ENCODE measurements at places on chromosomes 5 and 9.

DNA sequence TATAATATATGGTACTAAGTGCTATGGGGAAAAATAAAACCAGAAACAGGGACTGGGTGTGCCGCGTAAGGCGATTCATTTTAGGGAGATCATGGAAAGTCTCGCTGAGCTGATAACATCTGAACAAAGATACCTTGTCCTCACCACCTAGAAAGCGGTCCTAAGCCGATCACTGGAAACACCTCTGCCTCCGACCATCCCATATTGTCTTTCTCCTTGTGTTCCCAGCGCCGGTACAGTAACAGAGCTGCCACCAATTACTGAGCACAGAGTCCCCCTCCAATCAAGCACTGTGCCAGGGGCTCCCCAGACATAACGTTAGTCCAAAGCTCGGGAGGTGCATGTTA is 704 bp downstream of the CCDC112 start:
- DNase-seq: no peak

DNA sequence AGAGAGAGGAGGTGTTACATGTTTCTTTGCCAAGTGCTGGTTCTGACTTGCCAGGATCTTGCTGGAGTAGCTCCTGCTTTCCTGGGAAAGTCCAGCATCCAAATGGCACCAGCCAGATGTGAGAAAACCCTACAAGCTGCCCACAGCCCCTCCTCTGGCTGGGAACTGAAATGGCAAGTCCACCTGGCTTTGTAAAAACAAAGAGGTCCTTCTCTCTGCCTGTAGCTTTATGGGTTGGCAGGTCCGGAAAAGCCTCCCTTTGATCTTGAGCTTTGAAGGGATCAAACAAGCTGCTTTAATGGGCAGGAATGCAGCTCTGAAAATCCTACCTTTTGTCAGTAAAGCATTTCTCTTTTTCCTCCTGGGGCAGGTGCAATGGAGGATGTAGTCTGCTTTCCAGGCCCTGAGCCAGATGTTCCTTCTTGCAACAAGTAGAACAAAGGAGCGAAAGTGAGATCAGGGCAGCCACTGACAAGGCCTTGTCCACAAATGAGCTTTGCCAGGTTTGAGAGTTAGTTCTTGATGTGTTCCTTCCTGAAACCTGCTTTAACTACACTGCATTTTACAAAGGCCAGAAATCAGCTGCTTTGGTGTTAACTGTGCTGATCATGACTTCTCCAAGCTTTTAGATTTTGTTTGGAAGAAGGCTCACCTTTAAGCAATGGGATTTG is 456.7 kb downstream of the ZNF608 start:
- no peak for DNase-seq

DNA sequence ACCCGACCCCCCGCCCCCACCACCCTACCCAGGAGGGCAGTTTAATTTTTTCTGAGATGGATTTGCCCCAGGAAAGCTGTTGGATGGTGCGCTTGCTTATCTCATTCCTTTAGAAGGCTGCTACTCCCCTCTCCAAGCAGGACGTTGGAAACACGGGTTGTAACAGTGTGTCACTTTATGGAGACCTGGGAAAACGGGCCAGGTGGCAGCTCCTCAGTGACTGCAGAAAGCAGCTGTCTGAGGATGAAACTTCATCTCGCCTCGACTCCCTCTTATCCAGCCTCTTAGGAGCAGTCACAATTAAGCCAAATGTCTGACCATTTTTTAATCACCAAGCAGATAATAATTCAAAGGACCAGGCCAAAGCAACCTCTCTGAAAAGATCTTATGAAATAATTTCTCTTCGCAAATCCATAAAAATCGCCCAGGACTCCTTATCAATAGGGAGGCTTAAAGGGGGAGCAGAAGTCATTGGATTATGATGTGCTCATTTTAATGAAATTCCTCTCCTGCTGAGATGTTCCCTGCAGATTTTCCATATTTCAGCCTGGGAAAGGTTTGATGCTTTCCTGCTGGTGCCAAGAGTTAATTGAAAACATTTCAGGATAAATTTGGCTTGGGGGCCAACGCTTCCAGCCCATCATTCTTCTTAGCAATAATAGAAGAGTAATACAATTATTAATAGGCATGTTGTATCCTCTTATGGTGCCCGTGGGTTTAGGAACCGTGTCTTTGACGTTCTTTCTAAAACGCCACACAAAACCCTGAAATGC is 26.0 kb downstream of the GAS1 start:
- no peak for DNase-seq

GRCh38 chr5:142685418-142686209 is at the start of gene FGF1:
FGF1 (minus strand) TSS chr5:142686090; CDS start chr5:142614127, 71,963 bp downstream.
- no peak for DNase-seq

- DNase-seq: no peak
These were observed 59.1 kb upstream of the CAMK4 start for GRCh38 chr5:111165058-111165457.

GRCh38 chr9:79300068-79300467 is 271.7 kb upstream of the TLE4 start:
- no peak for DNase-seq

DNA sequence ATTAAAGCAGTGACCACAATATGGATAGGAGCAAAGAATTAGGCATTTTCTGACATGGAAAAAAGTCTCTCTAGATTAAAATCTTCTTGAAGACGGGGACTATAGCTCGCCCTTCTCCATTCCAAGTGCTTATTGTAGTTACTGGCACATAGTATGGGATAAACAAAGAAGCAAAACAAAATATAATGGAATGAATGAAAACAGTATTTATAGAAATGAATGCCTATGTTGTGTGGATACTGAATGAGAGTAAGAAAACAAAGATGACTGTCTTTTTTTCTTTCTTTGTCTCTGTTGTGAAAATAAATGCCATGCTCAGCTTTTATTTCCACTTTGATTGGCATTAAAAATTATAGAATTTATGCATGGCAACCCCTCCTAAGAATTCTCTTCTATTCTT is 1414.3 kb upstream of the ACO1 start:
- DNase-seq: no peak

DNA sequence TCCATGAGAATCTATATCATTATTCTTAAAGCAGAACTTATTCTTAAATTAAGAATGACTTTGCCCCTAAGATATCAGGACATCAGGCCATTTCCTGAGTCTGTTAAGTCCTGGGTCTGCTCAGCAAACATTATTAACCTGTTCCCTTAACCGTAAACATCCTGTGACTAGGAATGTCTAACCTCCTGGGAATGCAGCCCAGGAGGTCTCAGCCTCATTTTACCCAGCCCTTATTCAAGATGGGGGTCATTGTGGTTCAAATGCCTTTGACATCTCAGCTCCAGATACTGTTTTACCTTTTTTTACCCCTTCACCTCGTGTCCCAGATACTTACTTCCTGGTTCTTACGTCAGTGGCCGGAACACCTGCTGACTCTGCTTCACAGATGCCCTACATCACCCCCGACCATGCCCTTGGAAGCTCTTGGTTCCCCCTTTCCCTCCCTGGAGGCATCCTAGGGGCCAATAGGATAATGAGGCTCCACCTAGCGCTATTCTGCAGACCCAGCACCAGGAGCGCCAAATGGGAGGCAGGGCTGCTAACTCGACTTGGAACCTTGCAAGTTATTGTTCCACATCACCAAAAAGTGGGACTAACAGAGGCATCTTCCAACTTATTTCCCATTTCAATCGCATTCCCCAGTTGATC is 182.5 kb downstream of the MED10 start:
- DNase-seq: no peak

GRCh38 chr9:76115396-76115795 is 224.9 kb downstream of the PCSK5 start:
- no peak for DNase-seq

DNA sequence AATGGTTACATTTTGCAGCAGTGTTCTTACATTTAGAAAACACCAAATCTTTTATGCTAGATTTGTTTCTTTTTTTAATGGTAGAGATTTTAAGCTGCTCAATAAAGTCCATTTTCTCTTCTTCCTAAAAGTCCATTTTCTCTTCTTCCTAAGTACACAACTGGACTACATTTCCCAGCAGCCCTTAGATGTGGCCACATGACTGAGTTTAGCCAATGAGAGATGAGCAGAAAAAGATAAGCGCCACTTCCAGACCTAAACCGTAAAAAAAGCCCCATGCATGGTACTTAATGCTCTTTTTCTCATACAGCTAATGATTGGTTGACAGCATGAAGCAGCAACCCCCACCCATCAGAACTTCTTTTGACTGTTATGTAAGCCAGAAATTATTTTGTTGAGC is 206.7 kb downstream of the FAM114A2 start:
- DNase-seq: no peak

DNA sequence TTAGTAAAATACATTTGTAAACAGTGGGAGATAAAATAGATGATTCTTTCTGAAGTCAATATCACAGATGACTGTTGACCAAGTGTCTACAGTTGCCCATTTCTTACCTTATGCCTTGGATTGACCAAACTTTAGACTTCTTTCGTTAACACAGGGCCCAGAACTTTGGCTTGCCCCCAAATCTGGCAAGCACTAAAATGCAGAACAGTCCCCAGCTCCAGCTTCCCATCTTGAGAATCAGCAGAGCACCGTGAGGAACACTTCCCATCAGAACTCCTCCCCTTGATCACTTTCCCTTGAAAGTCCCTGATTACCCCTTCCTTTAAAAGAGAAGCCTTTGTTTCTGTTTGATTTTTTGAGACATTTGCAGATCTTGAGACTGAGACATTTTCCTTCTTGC is 1039.9 kb downstream of the TLE1 start:
- DNase-seq: no peak

- no peak for DNase-seq
These were observed 121.2 kb downstream of the CEMIP2 start for GRCh38 chr9:71647094-71647591.

DNA sequence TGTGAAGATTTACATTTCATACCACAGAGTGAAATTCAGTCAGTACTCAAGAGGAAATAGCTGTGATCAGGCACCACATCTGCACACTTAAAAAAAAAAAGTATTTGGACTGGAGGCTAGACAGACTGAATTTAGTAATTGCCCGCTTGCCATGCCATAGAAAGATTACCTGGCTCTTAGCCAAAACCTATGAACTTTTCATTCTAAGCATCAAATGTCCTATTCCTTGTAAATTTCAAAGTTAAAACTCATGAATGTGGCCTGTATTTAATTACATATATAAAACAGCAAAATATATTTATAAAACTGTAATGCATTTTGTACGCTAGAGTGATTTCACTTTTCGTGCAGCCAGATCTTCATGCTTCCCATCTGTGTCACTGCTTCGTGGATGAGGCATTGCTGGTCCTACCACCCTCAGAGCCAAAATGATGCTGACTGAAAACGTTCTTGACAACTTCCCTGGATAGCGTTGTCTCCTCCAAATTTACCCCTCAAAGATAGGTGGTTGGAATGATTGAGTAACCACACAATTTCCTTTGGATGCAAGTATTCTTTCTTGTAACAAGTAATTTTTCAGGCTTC is 447.9 kb upstream of the SGCD start:
- no peak for DNase-seq

DNA sequence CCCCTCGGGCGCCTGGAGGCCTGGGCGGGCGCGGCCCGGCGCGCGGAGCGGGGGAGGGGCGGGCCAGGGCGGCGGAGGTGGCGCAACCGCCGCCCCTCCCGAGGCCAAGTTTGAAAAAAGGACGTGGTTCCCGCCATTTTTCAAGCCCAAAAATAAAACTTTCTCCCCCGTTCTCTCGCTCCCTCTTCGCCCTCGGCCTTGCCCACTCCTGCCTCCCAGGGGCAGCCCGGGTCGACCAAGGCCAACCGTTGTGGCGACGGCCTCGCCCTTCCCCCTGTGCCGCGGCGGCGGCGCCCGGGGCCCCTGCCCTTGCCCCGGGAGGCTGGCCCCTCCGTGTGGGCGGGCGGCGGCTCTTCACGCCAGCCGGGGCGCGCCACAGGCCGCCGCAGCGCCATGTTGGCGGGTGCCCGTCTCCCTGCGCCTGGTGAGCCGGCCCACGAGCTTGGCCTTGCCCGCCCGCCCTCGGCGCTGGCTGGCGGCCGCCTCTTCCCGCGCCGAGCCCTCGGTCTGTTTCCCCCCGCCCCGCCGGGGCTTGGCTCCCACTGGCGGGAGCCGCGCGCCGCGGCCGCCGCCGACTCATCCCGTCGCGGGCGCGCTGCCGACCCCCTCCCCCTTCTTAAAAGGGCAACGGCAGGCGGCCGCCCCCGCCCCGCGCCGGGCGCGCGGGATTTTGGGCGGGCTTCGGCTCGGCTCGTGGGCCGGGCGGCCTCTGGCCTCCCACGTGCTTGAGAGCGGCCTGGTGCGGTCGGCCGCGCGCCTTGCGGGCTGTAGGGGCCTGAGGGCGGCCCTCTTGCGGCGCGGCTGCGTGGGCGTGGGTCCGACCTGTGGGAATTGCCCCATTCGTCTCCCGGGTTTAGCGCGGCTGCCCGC is 1.3 kb downstream of the ANP32B start:
- peak; percentile 65 for DNase-seq

DNA sequence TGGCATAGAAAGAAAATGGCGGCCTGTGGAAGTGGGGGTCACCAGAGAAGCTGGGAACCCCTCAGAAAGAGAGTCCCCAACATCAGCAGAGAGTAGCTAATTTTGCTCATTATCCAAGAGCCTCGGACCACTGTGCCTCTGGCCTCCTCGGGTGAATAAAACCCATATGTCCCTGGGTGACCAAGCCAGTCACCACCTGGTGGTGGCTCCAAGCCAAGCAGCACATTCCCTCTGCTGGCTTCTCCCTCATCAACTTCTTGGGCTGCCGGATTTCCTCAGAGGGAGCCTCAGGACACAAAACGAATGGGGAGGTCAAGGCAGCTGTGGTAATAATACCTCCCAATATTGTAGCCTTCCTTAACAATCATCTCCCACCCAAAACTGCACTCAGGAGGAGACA is 242.5 kb downstream of the NFIB start:
- no peak for DNase-seq

DNA sequence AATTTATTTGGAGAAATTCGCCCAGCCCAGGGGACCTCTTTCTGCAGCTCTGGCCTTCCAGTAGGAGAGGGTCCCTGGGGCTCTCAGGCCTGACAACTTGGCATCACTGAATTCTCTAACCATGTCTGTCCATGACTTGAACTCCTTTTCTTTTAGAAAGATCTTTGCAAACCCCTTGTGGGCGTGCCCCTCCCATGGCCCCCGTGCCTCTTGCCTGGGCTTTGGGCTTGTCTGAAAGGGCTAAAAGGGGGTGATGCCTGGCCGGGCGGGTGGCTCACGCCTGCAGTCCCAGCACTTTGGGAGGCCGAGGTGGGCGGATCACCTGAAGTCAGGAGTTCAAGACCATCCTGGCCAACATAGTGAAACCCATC is 3.2 kb upstream of the SQSTM1 start:
- DNase-seq: no peak

GRCh38 chr5:97923496-97923895 is 740.4 kb upstream of the RIOK2 start:
- no peak for DNase-seq

DNA sequence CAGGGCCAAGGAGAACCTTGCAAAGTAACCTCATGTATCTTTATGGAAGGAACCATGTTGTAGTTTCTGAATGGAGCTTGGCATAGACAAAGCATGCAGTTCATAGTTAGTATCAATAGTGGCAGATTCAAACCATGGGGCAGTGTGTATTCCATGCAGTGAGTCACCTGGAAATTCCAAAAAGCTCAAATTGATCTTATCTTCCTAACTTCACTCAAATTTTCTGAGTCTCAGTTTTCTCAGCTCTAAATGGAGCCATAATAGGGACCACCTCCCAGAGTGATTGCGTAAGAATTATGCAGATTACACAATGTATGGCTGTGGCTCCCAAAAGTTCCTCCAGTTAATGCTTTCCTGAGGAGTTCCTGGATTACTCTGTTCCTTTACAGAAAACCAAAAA is 549.9 kb upstream of the KLF4 start:
- no peak for DNase-seq

- DNase-seq: peak; percentile 63
These were observed 13.1 kb downstream of the HMHB1 start for GRCh38 chr5:143824851-143825720.

- no peak for DNase-seq
These were observed 675 bp upstream of the SPAAR start for GRCh38 chr9:35908504-35909125.

GRCh38 chr5:177317959-177318377 is 6.3 kb upstream of the MXD3 start:
- DNase-seq: no peak
